ENCODE measurements at places on chromosomes 1 and 21. TPM values are rescaled to one million over a fixed set of nuclear protein-coding genes. Genes with fewer than 3 reads are reported as not detected.

DNA sequence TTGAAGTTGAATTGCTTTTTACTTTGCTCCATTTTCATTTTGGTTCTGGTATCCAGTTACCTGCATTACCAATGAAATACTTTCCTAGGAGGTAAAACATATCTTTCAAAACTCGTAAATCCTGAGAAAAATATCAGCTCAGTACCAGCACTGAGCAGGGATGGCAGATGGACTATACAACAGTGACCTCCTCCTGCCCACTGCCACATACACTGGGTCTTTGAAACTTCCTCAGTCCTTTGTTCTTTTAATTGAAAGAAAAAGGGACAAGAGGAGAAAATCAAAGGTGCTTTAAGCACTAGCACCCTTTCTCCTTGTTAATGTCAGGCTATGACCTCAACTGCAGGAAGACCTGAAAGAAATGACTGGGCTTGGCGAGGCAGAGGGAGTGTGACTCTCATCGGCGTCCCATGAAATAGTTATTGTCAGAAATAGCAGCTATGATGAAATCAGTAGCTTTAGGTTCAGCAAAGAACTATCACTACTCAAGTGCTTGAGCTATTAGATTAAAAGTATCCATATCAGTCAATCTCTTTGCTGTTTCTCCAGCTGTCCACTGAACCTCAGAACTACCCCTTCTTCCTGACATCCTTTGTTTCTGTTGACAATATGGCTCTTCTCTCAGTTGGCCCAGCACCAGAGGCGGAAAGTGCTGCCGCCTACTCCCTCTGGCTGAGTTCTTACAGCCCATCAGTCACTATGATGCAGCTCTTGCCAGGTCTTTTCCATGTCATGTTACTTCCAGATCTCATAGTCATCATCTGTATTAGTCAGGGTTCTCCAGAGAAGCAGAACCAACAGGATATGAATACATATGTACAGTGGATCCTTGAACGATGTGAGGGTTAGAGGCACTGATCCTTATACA, 207.0 kb upstream of the MAP1LC3C start:
- H3K27ac ChIP-seq: no peak overlapping the region
- no peak overlapping the region for H3K4me3 ChIP-seq
- no peak for DNase-seq
- H3K4me1 ChIP-seq: no peaks in the 10 kb centered on the region
- no peaks in the 10 kb centered on the region for H3K36me3 ChIP-seq

GRCh38 chr1:7899741-7900140, 40.9 kb downstream of the TNFRSF9 start:
- no peaks in the 10 kb centered on the region for H3K4me1 ChIP-seq
- H3K27ac ChIP-seq: no peak overlapping the region
- H3K27me3 ChIP-seq: no peaks in the 10 kb centered on the region
- H3K36me3 ChIP-seq: no peaks in the 10 kb centered on the region
- no peak for DNase-seq

- H3K36me3 ChIP-seq: no peaks in the 10 kb centered on the region
- peaks cover 10% of the 10 kb centered on the region for H3K4me1 ChIP-seq
- no peak for DNase-seq
- H3K27ac ChIP-seq: no peak overlapping the region
- H3K4me3 ChIP-seq: no peak overlapping the region
Measured at GRCh38 chr1:40796939-40797667, 13.5 kb downstream of the KCNQ4 start.

- H3K27ac ChIP-seq: peak overlapping the region; percentile 81
- DNase-seq: no peak
- no peaks in the 10 kb centered on the region for H3K27me3 ChIP-seq
- H3K4me3 ChIP-seq: peak overlapping the region; percentile 85
- H3K36me3 ChIP-seq: no peaks in the 10 kb centered on the region
Measured at GRCh38 chr1:161304927-161305866, 4.6 kb downstream of the MPZ start.

- no peak for DNase-seq
- no peak overlapping the region for H3K4me3 ChIP-seq
- no peaks in the 10 kb centered on the region for H3K4me1 ChIP-seq
- no peaks in the 10 kb centered on the region for H3K27me3 ChIP-seq
- H3K36me3 ChIP-seq: no peaks in the 10 kb centered on the region
Measured at GRCh38 chr21:35366394-35367080, 317.4 kb upstream of the RUNX1 start.

TMEM50B gene
- total RNA-seq: 73.2 TPM

RXRG gene
- 9.1 TPM for total RNA-seq

KCNJ10 gene
- not detected for total RNA-seq

PERM1 gene
- total RNA-seq: 0.35 TPM

DNA sequence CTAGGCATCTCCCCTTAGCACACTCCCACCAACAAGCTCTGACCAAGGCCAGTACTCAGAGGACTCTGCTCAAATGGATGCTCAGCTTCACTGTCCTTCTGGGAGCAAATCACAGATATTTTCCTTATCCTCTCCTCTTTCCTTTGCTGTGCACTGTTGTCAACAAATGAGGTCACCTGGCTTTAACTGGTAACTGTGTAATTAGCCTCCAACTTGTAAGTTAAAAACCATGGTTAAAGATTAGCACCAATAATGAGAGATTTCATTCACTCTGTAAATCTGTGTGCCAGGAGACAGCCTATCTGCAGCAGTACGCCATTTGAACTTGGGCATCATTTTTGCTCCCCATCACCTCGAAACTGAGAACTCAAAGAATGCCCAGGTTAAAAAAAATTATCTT, 149.5 kb downstream of the GABPA start:
- H3K27me3 ChIP-seq: no peaks in the 10 kb centered on the region
- no peak for DNase-seq
- H3K36me3 ChIP-seq: peaks cover 13% of the 10 kb centered on the region
- no peaks in the 10 kb centered on the region for H3K4me1 ChIP-seq
- H3K27ac ChIP-seq: no peak overlapping the region
- no peak overlapping the region for H3K4me3 ChIP-seq

GRCh38 chr21:46116776-46117585, 19.1 kb downstream of the COL6A2 start:
- H3K4me1 ChIP-seq: no peaks in the 10 kb centered on the region
- H3K27me3 ChIP-seq: no peaks in the 10 kb centered on the region
- DNase-seq: peak; percentile 56
- H3K27ac ChIP-seq: no peak overlapping the region

- H3K27ac ChIP-seq: no peak overlapping the region
- no peaks in the 10 kb centered on the region for H3K4me1 ChIP-seq
- peaks cover 9% of the 10 kb centered on the region for H3K27me3 ChIP-seq
- H3K36me3 ChIP-seq: no peaks in the 10 kb centered on the region
Measured at GRCh38 chr1:18137759-18138345, 30.3 kb downstream of the IGSF21 start.

- H3K4me1 ChIP-seq: no peaks in the 10 kb centered on the region
- no peak overlapping the region for H3K27ac ChIP-seq
- DNase-seq: no peak
- H3K4me3 ChIP-seq: no peak overlapping the region
Measured at GRCh38 chr1:35112668-35113067, 33.5 kb downstream of the ZMYM1 start.

Measured in upper lobe of right lung (tissue), 1 donor.